ENCODE measurements at places on chromosomes 1 and 21. TPM values are rescaled to one million over a fixed set of nuclear protein-coding genes. Genes with fewer than 3 reads are reported as not detected.

GRCh38 chr1:152622803-152623202 lies at the start of gene LCE3A:
Gene LCE3A (minus strand): TSS chr1:152623103. CDS start chr1:152623103, 0 bp downstream.
- H3K4me1 ChIP-seq: peaks cover 9% of the 10 kb centered on the region
- no peak within 1 kb of the TSS for H3K4me3 ChIP-seq
- no peaks in the 10 kb centered on the region for H3K27me3 ChIP-seq
- DNase-seq: no peak

GRCh38 chr1:163366555-163366954 lies 44.8 kb downstream of the NUF2 start:
- no peaks in the 10 kb centered on the region for H3K4me1 ChIP-seq
- no peaks in the 10 kb centered on the region for H3K36me3 ChIP-seq
- H3K27ac ChIP-seq: no peak overlapping the region
- no peak for DNase-seq
- no peak overlapping the region for H3K4me3 ChIP-seq
- H3K27me3 ChIP-seq: no peaks in the 10 kb centered on the region

DNA sequence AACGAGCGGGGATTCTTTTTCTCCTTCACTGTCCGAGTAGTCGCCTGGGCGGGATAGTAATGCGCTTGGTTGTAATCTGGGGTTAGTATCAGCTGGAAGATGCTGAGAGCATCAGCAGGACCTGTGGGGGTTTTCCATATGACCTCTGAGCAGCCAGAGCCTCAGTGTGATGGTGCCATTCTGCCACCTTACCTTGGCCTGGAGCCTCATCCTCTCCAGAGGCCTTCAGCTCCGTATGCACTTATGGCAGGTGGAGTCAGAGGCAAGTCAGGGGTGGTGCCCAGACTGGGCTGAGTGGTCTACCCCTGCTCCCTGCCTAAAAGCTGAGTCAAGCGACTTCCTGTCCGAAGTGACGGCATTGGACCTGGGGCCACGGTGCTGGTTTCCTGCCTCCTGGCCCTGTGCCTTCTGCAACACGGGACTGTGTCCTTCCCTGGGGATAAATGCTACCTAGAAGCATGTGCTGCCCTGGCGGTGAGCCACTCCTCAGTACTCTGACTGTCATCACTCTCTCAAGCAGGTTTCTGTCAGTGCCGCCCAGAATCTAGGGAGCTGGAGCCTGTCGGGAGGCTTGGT lies 24.7 kb downstream of the TENT5C start:
- DNase-seq: no peak
- H3K36me3 ChIP-seq: no peaks in the 10 kb centered on the region
- no peaks in the 10 kb centered on the region for H3K27me3 ChIP-seq

GRCh38 chr21:42315296-42315891 lies at the start of gene TFF3:
Gene TFF3 (minus strand): TSS chr21:42315409. CDS start chr21:42315374, 35 bp downstream.
- no peaks in the 10 kb centered on the region for H3K36me3 ChIP-seq
- H3K27me3 ChIP-seq: peaks cover 55% of the 10 kb centered on the region
- DNase-seq: no peak
- H3K4me3 ChIP-seq: no peak within 1 kb of the TSS
- 0 out of 2 replicates have a peak, but pooled peaks cover 3% of the 10 kb centered on the region for H3K4me1 ChIP-seq
- no peak within 1 kb of the TSS for H3K27ac ChIP-seq

GRCh38 chr21:28294051-28294450 lies 698.6 kb downstream of the LTN1 start:
- DNase-seq: no peak
- no peak overlapping the region for H3K4me3 ChIP-seq
- H3K27me3 ChIP-seq: no peaks in the 10 kb centered on the region
- H3K27ac ChIP-seq: no peak overlapping the region
- no peaks in the 10 kb centered on the region for H3K4me1 ChIP-seq

DNA sequence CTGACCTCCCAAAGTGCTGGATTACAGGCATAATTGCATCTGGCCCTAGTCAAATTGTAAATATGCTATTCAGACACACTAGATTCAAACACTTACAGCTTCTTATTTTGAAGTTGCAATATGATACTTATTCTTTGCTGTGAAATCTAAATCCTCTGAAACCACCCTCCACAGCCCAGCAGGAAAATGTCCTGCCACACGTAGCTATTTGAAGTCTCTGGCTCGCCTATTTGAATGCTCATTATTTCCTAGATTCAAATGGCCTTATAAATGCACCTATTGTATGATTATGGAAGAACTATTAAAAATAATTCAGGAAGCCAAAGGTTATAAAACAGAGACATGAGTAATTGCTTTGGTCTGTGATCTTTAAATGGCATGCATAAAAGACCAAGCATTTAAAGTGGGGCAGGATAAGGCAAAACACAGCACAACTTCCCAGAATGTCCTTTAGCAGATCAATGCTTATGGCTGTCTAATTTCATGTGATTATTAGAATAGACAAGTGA lies 26.6 kb upstream of the FBXO28 start:
- H3K4me3 ChIP-seq: no peak overlapping the region
- H3K27ac ChIP-seq: no peak overlapping the region
- no peaks in the 10 kb centered on the region for H3K36me3 ChIP-seq
- H3K4me1 ChIP-seq: no peaks in the 10 kb centered on the region
- no peak for DNase-seq
- H3K27me3 ChIP-seq: no peaks in the 10 kb centered on the region

- no peak overlapping the region for H3K4me3 ChIP-seq
- peaks cover 20% of the 10 kb centered on the region for H3K27me3 ChIP-seq
- H3K27ac ChIP-seq: no peak overlapping the region
- no peak for DNase-seq
Measured at GRCh38 chr1:160835751-160836150, 26.9 kb downstream of the CD244 start.

DNA sequence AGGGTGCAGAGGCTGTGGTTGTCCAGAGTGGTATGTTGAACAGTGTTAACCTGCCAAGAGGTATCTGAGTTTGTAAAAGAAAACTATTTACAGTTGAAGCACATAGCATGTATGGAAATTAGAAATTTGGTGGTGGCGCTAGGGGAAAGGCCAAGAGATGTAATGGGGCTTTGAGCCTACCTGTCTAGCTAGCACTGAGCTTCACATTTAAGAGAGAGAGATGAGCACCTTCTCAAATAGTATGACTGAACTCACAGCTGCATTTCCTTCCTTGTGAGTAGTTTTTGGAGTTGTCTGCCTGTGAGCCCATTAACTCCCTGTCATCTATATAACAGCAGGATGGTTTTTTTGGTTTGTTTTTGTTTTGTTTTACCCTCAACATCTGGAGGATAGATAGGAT lies 4.0 kb downstream of the CLIC4 start:
- DNase-seq: no peak
- no peak overlapping the region for H3K4me3 ChIP-seq
- H3K36me3 ChIP-seq: peaks cover 3% of the 10 kb centered on the region
- peaks cover 22% of the 10 kb centered on the region for H3K4me1 ChIP-seq

- H3K27me3 ChIP-seq: peaks cover 87% of the 10 kb centered on the region
- H3K4me3 ChIP-seq: no peak overlapping the region
- no peak overlapping the region for H3K27ac ChIP-seq
- no peak for DNase-seq
- H3K4me1 ChIP-seq: peaks cover 4% of the 10 kb centered on the region
Measured at GRCh38 chr1:204255225-204255624, 41.4 kb upstream of the GOLT1A start.

DNA sequence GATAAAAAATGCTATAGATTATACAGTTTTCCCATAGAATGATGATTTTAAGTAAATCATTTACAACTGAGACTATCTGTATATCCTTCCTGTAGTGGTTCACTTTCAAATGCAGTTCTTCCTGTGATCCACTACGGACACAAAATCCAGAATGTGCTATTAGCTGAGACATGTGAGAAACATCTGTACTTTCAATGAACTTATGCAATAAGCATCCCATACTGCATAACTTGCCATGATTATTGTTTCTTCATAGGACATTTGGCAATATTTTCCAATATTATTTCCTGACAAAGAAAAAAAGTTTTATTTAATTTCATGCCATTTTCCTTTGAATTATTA lies 83.5 kb upstream of the PRDX6 start:
- DNase-seq: no peak
- H3K27ac ChIP-seq: no peak overlapping the region
- H3K4me3 ChIP-seq: no peak overlapping the region
- H3K4me1 ChIP-seq: peaks cover 6% of the 10 kb centered on the region
- no peaks in the 10 kb centered on the region for H3K27me3 ChIP-seq
- H3K36me3 ChIP-seq: no peaks in the 10 kb centered on the region

DNA sequence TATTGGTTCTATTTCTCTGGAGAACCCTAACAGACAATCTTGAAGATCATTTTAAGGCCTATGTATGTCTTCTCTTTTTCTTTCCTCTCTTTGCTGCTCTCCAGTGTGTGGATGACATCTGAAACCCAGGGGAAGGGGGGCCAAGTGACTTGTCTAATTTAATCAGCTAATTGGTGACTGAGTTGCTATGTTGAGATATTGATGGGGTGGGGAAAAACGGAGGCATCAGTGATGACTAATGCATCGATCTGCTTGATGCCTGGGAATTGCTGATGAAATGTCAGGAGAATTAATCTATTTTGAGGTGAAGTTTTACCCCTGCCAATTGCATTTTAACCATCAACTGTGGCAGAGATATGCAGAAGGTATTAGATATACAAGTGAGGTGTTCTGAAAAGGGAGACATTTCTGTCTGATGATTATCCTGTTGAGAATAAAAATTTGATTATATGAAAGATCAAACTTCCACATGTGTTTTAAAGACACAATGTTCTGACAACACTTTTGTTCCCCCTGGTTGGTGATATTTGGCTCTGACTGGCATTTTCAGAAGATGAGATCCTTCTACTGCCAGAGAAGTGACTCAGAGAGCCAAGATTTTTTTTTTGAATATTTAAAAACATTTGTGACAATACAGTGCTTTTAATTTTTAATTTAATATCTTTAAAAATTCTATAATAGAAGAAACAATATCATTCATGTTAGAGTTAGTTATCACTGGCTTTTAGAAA lies 18.7 kb upstream of the PTGFR start:
- no peak overlapping the region for H3K27ac ChIP-seq
- no peaks in the 10 kb centered on the region for H3K27me3 ChIP-seq
- DNase-seq: no peak
- H3K4me1 ChIP-seq: no peaks in the 10 kb centered on the region

DNA sequence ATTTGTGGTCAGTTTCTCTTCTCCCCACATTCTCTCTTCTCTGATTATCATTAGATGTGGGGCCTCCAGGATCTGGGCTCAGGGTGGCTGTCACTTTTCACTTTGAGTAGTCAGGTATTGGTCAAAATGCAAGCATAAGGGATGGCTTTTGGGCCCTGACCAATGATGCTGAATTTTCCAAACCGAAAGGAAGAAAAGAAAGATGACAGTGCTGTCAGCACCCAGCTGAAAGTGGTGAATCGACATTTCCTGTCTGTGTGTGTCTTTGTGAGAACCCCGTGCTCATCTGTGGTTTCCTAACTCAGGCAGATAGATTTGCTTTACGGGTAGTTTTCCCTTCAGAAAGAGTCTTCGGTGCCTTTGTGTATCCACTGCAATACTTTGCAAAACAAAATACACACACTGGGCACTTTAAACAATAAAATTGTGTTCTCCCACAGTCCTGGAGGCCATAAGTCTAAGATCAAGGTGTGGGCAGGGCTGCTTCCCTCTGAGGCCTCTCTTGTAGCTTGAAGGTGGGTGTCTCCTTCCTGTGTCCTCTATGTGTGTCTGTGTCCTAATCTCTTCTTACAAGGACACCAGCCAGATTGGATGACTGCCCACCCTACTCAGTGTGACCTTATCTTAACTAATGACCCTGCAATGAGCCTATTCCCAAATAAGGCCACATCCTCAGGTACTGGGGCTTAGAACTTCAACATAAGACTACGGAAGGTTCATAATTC lies 274.8 kb upstream of the AJAP1 start:
- H3K27ac ChIP-seq: no peak overlapping the region
- DNase-seq: no peak
- no peaks in the 10 kb centered on the region for H3K27me3 ChIP-seq

DNA sequence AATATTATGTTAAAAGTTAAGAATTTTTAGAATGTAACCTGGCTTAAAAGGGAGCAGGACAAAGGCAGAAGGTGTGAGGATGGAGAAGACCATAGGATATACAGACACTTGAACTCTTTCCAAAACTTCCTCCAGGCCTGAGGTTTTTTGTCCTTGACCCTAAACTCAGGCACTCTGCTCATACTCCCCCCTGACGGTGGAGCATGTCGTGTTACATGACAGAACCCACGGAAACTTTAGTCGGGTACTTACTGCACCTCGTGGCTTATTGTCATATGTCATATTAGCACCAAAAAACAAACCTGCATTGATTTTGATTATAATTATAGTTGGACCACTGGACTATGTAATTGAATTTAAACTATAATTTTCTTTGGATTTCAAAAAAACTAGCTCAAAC lies 20.8 kb downstream of the TNFRSF9 start:
- no peak overlapping the region for H3K27ac ChIP-seq
- DNase-seq: no peak
- H3K4me1 ChIP-seq: no peaks in the 10 kb centered on the region
- no peak overlapping the region for H3K4me3 ChIP-seq

DNA sequence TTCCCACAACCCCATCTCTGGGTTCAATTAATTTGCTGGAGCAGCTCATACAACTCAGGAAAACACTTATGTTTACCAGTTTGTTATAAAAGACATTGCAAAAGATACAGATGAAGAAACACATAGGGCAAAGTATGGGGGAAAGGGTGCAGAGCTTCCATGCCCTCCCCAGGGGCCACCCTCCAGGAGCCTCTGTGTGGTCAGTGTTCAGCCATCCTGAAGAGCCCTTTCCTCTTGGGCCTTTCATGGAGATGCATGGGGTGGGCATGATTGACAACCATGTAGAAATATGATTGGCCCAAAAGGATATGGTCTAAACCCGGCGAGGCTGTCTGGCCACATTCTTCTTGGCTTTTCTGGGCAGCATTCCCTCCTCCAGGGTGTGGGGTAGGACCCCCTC lies 56.8 kb upstream of the PDE9A start:
- no peaks in the 10 kb centered on the region for H3K36me3 ChIP-seq
- H3K27me3 ChIP-seq: peaks cover 62% of the 10 kb centered on the region
- DNase-seq: no peak
- H3K4me1 ChIP-seq: no peaks in the 10 kb centered on the region
- no peak overlapping the region for H3K4me3 ChIP-seq
- no peak overlapping the region for H3K27ac ChIP-seq

DNA sequence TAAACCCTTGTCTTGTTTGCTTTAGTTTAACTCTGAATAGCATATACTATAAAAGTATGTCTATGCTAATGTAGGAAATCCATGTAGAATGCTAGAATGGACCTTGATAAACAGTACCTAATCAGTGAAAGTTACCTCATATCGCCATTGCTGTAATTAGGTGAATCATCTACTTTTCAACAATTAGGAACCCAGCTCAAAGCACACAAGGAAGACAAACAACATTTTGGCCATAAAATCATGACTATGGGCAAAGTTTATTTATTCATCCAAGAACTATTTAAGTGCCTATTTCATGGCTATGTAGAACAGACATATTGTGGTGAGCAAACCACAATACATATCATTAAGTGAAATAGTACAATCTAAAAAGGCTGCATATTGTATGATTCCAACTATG lies 1043.2 kb downstream of the BRINP3 start:
- no peak overlapping the region for H3K4me3 ChIP-seq
- H3K27ac ChIP-seq: no peak overlapping the region
- H3K36me3 ChIP-seq: no peaks in the 10 kb centered on the region
- no peaks in the 10 kb centered on the region for H3K27me3 ChIP-seq
- H3K4me1 ChIP-seq: no peaks in the 10 kb centered on the region
- no peak for DNase-seq

GRCh38 chr21:45594721-45595489 lies 48.6 kb upstream of the PCBP3 start:
- H3K27me3 ChIP-seq: no peaks in the 10 kb centered on the region
- H3K4me1 ChIP-seq: peaks cover 59% of the 10 kb centered on the region
- peak overlapping the region; percentile 46 for H3K4me3 ChIP-seq
- peak overlapping the region; percentile 70 for H3K27ac ChIP-seq
- H3K36me3 ChIP-seq: peaks cover 48% of the 10 kb centered on the region
- DNase-seq: no peak

NBPF3 gene
- 7.3 TPM for total RNA-seq

CFAP57 gene
- not detected for total RNA-seq

VPS45 gene
- total RNA-seq: 27.4 TPM

LRRC53 gene
- total RNA-seq: not detected

S100A2 gene
- 1.3 TPM for total RNA-seq
